ENCODE measurements at places on chromosomes 12 and 14. TPM values are rescaled to one million over a fixed set of nuclear protein-coding genes. Genes with fewer than 3 reads are reported as not detected.

Gene HOXC5
- 0.79 TPM for total RNA-seq

Gene MTERF2
- total RNA-seq, result 2.7 TPM

Gene HOXC9
- total RNA-seq, result not detected

Gene SLC6A12
- total RNA-seq, result not detected

Gene JDP2
- total RNA-seq, result 47.9 TPM

Gene CCDC196
- total RNA-seq, result not detected

Gene TMEM253
- not detected for total RNA-seq

Gene ESR2
- total RNA-seq, result not detected

Gene PPM1H
- total RNA-seq, result 1.3 TPM

Gene LTBP2
- 157 TPM for total RNA-seq

Gene BLTP3B
- total RNA-seq, result 19.7 TPM

Measured in placental epithelial cell (primary cell).